ENCODE measurements at places on chromosomes 12 and 14.

DNA sequence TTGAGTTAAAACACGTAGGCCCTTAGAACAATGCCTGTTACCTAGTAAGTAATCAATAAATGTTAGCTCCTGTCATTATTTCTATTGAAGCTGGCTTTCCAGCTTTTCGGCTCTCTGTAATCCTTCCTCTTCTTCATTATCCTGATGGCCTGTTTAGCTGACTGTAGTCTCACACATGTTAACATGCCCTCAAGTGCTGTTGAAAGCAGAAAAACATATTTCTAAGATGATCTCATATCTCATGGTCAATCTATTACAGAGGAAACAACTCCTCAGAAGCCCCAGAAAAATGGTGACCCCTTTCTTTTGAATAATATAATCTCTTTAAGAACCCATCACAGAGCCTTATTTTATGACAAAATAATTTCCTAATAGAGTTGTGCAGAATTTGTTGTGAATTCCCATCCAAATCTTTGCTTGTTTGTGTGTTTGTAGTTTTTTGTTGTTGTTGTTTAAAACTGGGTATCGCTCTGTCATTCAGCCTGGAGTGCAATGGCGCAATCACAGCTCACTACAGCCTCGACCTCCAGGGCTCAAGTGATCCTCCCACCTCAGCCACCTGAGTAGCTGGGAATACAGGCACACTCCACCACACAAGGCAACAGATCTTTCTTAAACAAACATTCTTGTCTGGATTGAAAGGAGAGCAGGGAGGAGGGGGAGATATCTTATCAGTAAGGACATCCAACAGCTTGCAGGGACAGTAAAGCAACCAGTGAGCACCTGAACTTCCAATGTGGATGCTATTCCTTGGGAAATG is 242.5 kb upstream of the CAND1 start:
- DNase-seq, result no peak

DNA sequence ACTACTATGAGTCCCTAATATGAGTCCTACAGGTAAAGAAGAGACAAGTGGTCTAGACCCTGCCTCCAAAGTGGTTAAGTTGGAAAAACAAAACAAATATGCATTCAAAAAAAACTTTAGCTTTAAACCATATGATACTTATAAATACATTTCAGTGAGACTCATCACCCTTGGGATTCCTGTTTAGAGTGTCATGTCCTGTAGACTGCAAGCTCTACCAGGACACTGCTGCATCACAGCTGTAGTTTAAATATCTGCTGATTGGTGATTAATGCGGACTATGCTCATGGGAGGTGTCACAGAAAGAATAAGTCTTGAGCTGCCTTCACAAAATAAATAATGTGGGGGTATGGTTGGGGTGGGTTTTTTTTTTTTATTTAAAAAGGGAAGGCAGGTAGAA is 8.8 kb upstream of the LGR5 start:
- no peak for DNase-seq

DNA sequence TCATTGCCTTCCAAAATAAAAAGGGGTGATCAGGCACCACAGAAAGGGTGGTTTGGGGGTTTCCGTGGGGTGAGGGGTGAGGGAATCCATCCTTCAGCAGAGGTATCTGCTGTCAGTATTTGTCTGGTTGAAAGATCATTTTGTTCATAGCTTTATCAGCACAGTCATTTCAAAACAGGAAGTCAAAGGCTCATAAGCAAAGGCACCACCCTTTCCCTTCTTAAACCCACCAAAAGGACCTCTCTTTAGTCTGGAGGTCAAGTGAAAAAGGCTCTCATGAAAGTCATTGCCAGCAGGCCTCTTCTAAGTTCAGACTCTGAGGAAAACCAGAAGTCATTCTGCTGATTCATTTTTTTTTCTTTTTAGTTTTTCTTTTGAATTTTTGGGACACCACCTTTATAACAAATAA is 6.2 kb downstream of the CHST11 start:
- no peak for DNase-seq

- DNase-seq, result no peak
These were observed 58.0 kb downstream of the PARP11 start for GRCh38 chr12:3815094-3815766.

DNA sequence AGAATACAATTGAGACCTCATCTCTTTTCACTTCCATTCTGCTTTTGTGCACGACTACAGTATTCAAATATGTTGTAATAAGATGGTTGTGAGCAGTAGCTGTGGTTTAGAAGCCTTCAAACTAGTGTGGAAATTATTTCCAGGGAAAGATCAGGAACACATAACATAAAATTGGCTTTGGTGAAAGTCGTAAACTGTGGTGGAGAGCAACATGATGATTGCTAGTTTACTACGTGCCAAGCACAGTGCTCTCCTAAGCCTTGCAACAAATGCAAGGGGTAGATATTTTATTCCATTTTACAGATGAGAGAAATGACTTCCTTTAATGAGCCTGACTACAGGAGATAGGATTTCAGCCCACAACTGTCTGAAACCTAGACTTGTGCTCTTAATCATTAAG is 172.4 kb upstream of the LMNTD1 start:
- no peak for DNase-seq

DNA sequence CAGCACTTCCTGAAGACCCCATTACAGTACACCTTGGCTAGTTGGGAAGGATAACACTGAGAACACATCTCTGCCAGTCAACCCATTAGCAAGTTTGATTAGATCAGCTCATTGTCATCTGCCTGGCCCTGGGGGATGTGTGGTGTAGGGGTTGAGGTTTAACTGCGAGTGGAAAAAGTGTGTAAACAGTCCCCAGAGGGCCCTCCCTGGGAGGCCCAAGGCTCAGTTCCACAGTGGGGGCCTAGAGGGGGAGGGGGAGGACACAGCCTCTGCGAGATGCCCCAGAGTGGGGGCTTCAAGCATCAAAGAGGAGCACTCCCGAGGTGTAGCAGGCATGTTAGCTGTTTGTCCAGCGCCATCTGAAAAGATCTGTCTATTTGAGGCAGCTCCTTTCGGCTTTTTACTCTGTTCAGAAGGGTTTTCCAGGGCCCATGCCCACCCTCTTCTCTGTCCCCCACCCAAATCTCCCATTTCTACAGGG is 344 bp downstream of the LPAR5 start:
- peak; percentile 50 for DNase-seq

- no peak for DNase-seq
These were observed 613.4 kb downstream of the AACS start for GRCh38 chr12:125678589-125678993.

GRCh38 chr12:117593815-117594400 is 232.5 kb upstream of the NOS1 start:
- no peak for DNase-seq

- DNase-seq, result no peak
These were observed 137.8 kb downstream of the ADGRD1 start for GRCh38 chr12:131091413-131091975.

- no peak for DNase-seq
These were observed 280.2 kb downstream of the CACNA1C start for GRCh38 chr12:2332947-2333346.

DNA sequence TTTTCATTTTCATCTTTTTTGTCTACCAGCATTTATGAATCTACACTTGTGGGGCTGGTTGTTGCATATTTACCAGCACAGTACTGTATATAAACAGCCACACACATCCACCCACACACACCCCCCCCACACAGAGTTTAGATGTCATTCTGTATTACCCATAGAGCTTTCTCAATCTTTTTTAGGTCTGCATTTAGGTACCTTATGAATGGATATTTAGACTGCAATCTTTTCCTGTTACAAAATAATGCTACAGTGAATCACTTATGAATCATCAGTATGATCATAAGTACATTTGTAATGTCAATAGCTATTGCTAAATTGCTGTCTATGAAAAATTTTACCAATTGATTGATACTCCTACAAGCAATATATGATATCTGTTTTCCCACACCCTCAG is 67.3 kb upstream of the STK38L start:
- DNase-seq, result no peak

DNA sequence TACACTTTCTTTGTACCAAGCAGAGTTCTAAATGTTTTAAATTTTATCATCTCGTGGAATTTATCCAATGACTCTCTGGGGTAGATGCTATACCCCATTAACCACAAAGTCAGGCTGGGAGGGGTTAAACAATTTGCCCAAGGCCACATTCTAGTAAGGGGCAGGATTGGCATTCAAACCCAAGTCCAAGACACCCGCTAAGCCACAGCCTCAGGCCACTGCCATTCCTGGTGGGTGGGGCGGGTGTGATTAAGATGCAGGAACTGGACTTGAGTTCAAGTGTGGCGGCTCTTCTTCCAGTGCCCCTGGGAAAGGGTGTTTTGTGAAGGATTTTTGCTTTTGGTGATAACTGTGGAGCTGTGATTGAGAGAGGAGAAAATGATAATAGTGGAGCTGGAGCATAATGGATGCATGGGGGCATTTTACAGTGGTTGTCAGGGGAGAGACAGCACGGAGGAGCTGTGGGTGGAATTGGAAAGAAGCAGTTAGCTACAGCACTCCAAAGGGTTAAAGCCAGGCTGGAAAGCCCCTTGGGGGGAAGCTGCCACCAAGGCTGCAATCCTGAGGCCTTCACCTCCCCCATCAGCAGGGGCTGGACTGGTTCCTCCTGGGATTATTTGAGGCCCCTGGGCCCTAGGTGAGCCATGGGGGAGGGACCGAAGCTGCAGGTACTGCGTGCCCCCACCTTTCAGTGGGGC is 1.0 kb upstream of the VRTN start:
- DNase-seq, result no peak

DNA sequence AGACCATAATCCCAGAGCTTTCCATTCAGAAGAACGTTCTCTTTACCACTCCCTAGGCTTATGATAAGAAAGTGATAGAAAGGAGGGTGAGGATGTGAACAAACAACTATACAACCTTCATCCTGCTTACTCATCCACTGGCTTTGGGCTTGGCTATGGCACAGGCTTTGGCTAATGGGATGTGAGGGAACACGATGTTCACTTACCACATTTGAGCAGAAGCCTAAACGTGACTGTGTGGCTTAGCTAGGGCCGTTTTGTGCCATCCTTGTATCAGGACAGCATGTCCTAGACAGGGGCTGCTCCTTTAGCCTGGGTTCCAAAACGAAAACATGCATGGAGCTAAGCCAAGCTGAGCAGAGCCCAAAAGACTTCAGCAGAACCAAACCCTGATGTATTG is 118.6 kb upstream of the CCDC175 start:
- DNase-seq, result no peak

- DNase-seq, result no peak
These were observed 432.2 kb upstream of the ATXN7L3B start for GRCh38 chr12:74105434-74105833.

DNA sequence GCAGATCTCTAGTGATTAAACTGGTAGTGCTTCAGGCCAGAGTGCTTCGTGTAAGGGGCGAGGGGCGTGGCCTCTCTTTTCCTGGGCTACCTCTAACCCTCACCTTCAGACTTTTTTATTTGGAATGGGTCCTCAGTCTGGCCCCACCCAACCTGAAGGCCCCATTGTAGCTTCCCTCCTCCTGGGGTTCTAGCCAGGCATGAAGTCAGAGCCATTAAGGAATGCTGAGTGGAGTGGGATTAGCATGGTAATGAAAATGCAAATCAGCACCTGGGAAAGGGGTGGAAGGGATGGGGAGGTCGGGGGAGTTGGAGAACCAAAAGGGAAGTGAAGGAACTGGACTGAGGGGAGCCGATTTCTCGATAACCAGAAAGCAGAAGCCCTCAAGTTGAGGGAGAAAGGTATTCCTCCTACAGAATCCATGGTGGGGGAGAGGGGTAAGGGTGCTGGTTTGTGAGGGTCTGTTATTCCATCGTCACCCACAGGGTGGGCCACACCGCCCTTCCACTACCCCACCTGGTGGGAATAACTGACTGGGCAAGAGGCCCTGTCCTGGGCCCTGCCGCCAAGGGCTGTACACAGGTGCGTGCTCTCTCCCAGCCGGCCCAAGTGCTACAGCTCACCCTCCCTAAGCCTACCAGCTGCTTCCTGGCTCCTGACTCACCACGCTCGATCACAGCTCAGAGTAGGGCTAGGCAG is 14.1 kb downstream of the ZFHX2 start:
- DNase-seq, result no peak

DNA sequence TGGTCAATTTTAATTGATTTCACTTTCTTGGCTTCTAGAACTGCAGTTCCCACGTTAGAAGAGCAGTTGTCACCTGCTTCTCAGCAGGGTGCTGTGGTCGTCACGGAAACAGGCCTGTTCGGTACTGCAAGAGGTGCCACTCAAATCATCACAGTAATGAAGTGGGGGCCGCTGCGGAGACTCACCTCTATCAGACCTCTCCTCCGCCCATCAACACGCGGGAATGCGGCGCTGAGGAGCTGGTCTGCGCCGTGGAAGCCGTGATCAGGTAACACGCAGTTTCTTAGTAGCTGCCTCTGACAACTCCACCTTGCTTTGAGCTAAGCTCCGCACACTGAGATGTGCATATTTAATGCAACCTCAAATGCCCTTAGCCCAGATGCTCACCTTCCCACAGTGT is 107.2 kb downstream of the UNC79 start:
- no peak for DNase-seq

GRCh38 chr12:51335931-51336330 is 10.5 kb downstream of the CELA1 start:
- no peak for DNase-seq
